ENCODE measurements at places on chromosomes 6 and 20.

DNA sequence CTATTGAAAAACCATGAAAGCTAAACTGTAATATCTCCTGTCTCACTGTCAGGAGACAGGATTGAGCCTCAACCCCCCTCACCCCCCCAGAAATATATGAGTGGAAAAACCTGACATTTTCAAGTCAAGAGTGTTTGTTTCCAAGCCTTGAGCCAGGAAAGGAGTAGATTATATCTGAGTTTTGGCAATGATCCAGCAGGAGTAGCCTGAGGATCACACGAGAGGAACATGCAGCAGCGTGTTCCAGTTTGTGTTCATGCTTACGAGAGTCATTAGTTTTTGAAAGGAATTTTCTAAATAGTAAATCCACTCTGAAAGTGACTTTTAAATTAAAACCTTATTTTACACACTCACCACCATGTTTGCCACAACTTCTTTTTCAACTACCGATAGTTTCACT lies 15.8 kb downstream of the IL22RA2 start:
- no peak for DNase-seq

DNA sequence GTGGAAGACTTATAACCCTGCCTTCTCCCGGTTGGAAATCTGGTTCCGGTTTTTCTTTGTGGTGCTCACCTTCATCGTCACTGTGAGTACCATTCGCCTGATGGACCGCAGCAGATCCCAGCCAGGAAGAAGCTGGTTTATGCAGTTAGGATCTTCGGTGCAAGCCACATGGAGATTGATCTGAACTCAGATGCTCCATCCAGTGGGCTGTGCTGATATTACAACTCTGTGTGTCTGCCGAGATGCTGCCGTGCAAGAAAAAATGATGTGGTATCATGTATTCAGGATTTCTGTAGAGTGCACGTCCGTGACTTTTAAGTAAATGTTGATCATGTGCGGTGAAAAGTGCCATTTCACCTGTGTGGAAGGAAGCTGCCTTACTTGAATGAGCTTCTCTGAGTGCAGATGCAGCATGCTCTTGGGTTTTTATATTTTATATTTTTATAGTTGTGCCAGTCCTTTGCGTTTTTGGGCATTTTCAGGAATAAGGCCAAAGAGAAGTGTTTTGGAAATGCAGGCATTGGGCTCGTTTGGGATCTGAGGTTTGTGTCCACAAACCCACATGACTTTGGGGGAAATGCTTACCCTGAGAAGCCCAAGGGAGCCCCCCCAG lies 39.2 kb downstream of the DYNLT1 start:
- no peak for DNase-seq

DNA sequence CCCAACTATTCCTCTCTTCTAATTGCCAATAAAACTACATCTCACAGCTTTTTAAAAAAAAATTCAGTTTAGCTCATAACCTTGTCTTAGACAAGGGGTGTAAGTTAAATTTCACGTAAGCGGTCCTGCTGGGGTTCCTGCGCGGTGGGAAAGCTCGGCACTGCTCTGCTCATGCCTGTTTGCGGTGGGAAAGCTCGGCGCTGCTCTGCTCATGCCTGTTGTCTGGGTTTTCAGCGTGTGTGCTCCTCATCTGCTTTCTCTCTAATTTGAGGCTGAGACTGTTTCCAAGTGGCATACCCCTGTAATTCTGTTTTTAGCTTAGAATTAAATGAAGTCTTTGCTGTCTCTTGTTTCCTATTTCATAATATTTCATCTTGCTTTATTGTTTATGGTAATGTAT lies 18.6 kb downstream of the ARID1B start:
- DNase-seq = no peak

- no peak for DNase-seq
Measured at GRCh38 chr6:135631821-135632220, 134.3 kb upstream of the AHI1 start.

GRCh38 chr20:48326434-48326691 lies 501.4 kb downstream of the PREX1 start:
- DNase-seq = no peak

- no peak for DNase-seq
Measured at GRCh38 chr6:85344996-85345395, 104.9 kb upstream of the NT5E start.

GRCh38 chr20:59069026-59069425 lies 26.4 kb upstream of the PRELID3B start:
- no peak for DNase-seq
